ENCODE measurements at places on chromosomes 2 and 18.
A peak's percentile ranks its signal among the peaks of the same experiment; 100 is the strongest.

DNA sequence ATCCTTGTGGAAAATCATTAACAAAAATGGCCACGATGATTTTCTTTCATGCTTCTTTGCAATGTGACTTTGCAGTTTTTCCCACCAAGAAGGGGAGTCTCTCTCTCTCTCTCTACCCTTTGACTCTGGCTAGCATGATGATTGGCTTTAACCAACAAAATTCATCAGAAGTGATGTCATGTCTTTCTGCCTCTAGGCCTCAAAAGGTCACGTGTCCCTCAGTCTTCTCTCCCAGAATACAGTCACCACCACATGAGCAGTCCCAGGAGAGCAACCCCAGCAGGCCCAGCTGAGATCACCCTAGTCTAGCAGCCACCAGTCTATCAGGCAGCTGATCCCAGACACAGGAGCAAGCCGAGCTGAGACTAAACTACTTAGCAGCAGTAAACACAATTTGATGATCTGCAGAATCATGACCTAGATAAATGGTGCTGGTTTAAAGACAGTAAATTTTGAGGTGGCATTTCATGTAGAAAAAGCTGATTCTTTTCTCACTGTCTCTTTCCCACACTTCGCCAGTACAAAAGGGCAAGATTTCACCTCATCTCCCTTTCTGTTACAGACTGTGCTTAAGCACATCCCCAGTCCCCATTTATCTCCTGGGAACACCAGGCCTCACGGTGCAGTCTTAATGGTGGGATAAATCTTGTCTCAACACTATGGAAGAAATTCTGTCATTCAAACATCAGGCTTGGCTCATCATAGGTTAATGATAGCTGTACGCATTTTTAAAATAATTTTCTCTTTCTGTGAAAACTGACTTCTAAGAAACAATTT, 132.7 kb downstream of the SCG2 start:
- DNase-seq = peak; percentile 5

DNA sequence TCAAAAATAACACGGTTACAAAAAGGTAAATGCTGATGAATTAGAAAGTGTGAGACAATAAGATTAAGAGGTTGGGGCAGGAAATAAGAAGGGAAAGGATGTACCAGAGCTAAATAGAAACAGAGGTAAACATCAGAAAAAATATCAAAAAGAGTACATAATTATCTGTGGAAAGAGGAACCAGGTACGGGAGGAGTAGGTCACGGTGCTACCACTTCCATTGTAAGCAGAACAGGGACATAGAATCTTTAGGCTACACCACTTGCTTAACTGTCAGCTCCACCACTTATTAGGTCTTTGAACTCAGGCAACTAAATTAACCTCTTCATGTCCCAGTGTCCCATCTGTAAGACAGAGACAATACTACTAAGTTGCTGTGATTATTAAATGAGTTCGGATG, 350.3 kb downstream of the LRATD1 start:
- DNase-seq = no peak

DNA sequence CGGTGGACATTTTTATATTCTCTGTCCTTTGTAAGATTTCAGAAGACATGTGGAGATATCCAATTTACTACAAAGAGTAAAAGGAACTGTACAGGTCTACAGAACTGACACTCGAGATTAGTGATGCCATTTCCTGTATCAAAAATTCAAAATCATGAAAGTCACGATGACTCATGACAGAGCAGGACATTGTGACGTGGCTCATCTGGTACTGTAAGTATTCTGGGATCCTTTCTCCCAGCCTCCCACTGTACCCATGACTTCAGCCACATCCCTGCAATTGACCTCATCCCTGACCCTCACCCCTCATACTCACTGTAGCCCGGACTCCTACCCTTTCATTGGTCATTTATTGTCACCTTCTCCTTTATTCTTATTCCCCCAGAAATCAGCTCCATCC, 736.5 kb downstream of the EPHA4 start:
- DNase-seq = peak; percentile 70

GRCh38 chr2:197146995-197147394, 163.6 kb downstream of the ANKRD44 start:
- no peak for DNase-seq

DNA sequence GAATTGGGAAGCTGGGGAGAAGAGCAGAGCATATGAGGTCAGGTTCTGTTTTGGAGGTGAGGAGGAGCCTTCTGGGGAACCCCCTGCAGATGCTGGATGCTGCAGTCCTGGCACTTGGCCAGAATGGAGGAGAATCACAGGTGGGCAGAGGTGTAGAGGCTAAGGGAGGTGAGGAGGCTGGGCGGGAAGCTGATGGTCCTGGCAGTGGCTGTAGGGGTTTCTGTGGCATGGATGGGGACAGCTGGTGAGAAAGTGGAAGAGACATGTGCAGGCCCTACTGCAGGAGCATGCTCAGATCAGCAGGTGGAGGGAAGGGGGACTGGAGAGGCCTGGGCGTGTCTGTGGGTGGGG, 101.3 kb downstream of the DYSF start:
- DNase-seq = no peak

DNA sequence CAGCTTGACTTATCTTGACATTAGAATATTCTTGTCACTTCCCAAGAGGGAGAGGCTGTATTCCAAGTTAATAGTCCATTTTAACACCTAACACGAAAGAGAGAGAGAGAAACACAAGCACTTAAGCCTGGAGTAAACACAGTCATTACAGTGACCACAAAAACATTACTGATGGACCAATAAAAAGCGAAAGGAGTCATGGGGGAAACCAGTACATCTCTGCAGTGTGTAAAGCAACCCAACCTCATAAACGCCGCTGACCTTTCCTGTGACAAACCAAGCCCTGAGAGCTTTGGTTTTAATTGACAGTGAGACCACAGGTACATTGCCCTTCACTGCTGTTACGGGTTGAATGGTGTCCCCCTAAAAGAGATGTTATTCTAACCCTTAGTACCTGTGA, 78.3 kb downstream of the SMAD4 start:
- no peak for DNase-seq

- DNase-seq = peak; percentile 56
Measured at GRCh38 chr18:79866889-79867574, 69.3 kb downstream of the KCNG2 start.

- peak; percentile 57 for DNase-seq
Measured at GRCh38 chr2:157032017-157032416, 225.5 kb upstream of the GALNT5 start.

DNA sequence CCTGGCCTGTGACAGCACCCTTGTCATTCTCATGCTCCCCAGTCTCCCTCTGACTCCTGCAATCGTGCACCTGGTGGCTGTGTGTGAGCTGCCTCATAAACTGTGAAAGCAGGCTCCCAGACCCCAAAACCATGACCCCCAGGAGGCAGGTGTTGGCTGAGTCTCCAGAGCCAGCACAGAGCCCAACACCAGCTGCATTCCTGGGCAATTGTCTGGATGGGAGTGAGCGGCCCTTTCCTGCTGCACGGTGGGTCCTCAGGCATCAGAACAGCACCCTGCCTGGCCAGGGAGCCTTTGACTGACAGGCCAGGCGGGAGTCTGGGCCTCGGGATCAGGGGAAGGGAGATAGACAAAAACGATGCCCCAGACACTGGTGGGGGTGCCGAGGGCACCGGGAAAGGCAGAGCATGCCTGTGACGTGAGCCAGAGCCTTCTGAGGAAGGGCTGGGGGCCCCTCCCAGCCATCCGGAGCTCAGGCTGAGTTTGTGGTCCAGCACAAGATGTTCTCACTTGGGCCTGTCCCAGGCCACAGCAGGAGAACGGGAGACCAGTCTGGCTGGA, 135.1 kb upstream of the GPC1 start:
- DNase-seq = no peak

- DNase-seq = no peak
Measured at GRCh38 chr2:191831410-191831994, 15.4 kb downstream of the CAVIN2 start.

GRCh38 chr18:49858309-49859020, 45.1 kb upstream of the ACAA2 start:
- DNase-seq = peak; percentile 91

DNA sequence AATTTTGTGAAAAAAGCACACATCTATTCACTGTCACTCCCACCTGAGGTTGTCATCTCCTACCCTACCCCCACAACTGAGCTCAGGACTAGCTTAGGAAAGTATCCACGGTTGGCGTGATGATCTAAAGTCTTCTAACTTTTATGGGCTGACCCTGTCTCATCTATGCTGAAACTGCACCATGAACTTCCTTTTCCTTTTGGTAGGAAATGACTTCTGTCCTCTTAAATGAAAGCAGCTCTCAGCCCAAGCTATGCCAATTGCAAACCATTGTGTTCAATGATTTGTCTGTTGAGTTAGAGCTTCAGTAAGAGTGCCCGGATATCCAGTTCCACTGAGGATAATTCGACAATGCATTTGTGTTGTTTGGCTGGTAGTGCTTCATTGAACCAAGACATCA, 52.7 kb downstream of the ARHGAP25 start:
- DNase-seq = no peak

- DNase-seq = no peak
Measured at GRCh38 chr2:3414133-3414860, 34.8 kb downstream of the TRAPPC12 start.

- no peak for DNase-seq
Measured at GRCh38 chr2:171394164-171394740, 39.5 kb downstream of the METTL8 start.

DNA sequence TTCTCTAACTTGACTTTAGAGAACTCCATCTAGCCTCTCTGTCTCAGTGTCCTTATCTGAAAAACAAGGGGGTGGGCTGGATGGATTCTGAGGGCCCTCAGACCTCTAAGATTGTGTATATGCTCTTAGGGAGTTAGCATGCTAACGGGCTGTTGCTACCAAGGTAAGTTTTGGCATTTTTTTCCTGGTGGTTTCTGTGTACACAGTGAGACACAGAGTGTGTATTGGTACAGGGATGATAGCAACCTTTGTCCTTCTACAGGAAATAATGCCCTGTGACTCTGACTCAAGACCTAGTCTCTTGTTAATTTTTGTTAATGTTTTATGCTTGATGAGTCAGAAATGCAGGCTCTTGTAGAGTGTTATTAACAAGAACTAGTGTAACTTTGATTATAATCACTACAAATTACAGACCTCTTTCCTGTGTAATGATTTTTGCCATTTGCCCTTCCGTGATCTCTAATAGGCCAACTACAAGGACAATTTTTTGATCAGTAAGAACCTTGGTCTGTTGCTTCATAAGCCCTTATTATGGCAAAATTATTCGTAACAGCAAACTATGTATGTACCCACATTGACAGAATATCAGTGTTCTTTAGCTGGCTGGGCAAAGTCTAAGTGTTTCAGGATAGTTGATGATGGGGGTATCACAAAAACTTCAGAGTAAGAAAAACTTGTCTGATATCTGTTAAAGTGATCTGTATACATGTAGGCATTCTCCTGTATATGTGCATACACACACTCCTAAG, 89.7 kb downstream of the SPTBN1 start:
- DNase-seq = peak; percentile 94

DNA sequence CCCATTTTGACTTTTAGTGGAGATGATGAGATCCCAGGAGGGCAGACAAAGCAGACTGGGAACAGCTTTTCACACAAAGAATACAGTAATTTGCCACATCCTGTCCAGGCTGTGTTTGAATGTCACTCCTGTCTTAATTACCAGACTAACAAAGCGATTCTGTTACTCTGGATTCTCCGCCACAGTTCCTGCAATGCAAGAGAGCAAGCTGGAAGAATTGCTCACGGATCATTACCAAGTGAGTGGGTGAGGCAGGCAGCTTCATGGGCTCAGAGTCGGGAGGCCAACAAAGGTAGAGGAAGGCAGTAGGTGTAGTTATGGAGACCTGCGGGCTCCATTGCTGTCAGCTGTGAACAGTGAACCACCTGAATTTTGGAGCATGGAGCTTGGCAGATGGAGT, 250.5 kb upstream of the ATP5MC3 start:
- DNase-seq = no peak

- no peak for DNase-seq
Measured at GRCh38 chr2:12314127-12314760, 402.5 kb upstream of the TRIB2 start.

DNA sequence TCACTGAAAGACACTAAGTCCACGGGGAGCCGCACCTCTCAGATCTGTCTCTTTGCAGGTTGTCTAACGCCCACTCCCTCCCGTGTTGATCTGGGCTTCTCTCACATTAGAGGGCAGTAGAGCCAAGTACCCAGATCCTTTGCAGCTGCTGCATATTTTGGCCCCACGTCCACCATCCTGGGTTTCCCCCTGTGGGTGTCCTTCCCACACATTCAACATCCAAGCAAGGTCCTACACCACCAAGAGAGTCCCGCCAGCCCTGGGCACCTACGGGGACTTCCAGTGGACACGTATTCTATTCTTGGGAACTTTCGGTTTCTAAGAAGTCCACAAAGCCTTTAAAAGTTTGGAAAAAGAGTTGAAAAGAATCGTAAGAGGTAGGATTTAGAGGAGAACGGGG, 116.6 kb downstream of the ATL2 start:
- no peak for DNase-seq

DNA sequence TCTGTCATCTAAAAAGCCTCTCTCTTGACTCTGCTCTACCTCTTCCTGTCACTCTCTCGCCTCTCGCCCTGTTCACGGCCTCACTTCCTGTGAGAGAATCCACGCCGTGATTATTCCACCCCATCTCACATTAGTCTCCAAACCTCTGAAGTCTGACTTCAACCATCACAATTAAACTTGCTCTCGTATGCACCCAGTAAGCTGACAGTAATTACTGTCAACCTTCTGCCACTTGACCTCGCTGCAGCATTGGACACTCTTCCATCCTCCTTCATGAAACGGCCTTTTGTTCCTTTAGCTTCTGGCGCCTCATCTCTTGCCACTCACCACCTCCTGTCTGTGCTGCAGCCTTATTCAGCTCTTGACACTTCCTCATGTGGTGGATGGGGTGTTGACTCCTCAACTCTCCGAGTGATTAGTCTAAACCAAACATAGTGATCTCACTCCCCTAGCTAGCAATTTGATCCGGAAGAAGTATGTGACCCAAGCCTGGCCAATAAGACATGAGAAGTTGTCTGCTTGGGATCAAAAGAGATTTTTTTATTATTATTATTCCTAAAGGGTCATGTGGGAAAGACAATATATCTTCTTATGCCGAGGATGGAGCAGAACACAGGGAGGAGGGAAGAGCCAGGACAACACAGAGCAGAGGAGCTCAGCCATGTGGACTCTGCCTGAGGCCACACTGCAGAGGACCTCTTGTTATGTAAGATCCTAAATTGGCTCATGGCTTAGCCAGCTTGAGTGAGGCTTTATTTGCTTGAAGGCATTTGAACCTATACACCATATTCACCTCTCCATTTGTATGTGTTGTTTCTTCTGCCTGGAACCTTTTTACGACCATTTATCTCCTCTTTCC, 38.4 kb upstream of the MYO1B start:
- DNase-seq = peak; percentile 42

DNA sequence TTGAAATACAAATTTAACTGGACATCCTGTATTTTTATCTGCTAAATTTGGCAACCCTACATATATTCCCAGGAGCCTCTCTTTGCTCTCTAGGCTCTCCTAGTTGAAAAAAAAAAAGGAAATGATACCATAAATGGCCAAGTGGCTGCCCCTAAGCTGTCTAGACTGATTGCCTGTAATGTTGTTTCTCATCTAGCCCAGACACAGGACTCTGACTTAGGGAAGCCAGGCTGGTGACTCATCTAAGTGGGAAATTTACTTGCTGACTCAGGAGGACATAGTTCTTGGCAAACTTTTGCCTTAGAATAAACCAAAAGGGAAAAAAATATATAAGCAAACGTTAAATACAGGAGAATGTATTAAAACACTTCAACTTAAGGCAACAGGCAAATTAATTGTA, 14.6 kb upstream of the ITGAV start:
- peak; percentile 87 for DNase-seq
